ENCODE measurements at places on chromosomes 3 and 15. TPM values are rescaled to one million over a fixed set of nuclear protein-coding genes. Genes with fewer than 3 reads are reported as not detected.

The GPR87 gene
- not detected for total RNA-seq

The TM4SF18 gene
- 1.0 TPM for total RNA-seq

The CCRL2 gene
- not detected for total RNA-seq

The STRIT1 gene
- not detected for total RNA-seq

DNA sequence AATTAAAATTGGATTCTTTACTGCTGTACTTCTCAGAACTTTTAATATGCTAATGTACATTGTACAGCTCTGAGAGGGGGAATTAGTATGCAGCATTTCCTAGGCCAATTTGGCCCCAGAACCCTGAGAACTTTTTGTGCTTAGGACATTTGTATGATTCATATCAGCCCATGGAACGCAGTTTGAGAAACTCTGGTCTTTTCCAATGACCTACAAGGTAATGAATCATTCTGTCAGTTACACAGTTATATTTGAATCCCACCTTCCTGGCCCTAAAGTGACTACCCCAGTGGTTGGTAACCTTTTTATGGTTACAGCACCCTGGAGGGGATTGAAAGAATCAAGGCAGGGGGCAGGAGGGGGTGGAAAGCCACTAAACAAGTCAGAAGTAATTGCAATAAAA, 25.6 kb upstream of the KBTBD12 start:
- no peaks in the 10 kb centered on the region for H3K36me3 ChIP-seq
- H3K27ac ChIP-seq = no peak overlapping the region
- DNase-seq = no peak
- H3K27me3 ChIP-seq = no peaks in the 10 kb centered on the region
- no peak overlapping the region for H3K4me3 ChIP-seq

DNA sequence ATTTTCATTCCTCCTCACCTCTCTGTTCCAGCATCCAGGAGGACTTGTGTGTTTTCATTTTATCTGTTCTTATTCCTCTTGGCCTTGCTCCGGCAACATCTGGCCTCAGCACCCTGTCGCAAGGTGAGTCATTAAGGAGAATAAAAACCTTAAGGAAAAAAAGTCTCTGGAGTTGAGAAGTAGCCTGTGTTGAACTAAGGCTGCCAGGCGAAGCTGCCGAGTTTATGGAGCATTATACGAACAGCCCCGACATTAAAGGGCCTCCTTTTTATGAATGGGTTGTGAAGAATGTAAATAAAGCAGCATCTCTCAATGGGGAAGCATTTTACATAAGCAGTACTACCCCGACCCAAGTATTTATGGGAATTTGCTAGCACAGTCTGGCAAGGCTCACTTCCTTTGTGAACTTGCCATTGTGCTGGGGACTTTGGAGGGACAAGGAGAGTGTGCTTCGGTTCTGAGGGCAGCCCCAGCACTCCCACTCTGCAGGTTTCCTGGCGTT, 4.7 kb downstream of the BAHD1 start:
- no peaks in the 10 kb centered on the region for H3K36me3 ChIP-seq
- DNase-seq = peak; percentile 42
- H3K27me3 ChIP-seq = no peaks in the 10 kb centered on the region
- H3K4me3 ChIP-seq = no peak overlapping the region
- H3K4me1 ChIP-seq = peaks cover 50% of the 10 kb centered on the region

- H3K4me1 ChIP-seq = peaks cover 12% of the 10 kb centered on the region
- no peak overlapping the region for H3K27ac ChIP-seq
- no peak for DNase-seq
- H3K27me3 ChIP-seq = no peaks in the 10 kb centered on the region
Observed at GRCh38 chr15:69390575-69390974, 23.6 kb upstream of the KIF23 start.

GRCh38 chr3:174168538-174169254, 690.4 kb upstream of the NAALADL2 start:
- DNase-seq = no peak
- no peak overlapping the region for H3K27ac ChIP-seq
- no peaks in the 10 kb centered on the region for H3K36me3 ChIP-seq
- no peaks in the 10 kb centered on the region for H3K4me1 ChIP-seq
- H3K4me3 ChIP-seq = no peak overlapping the region
- no peaks in the 10 kb centered on the region for H3K27me3 ChIP-seq

DNA sequence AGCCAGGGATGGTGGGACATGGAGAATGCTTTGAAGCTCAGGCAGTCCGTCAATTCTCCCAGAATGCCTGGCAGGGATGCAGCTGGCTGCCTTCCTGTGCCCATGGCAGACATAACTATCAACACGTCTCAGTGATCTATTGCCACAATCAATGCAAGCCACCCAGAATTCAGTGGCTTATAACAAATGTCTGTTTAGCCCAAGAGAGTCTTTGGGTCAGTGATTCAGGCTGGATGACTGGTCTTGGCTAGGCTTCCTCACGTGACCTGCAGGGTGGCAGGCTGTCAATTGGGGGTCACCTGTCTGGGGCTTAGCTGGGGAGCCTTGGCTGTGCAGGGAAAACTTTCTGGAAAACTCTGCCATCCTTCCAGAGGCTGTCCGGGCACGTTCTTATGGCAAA, 213.1 kb upstream of the LRRFIP2 start:
- H3K36me3 ChIP-seq = peaks cover 17% of the 10 kb centered on the region
- H3K4me3 ChIP-seq = no peak overlapping the region
- no peak for DNase-seq

DNA sequence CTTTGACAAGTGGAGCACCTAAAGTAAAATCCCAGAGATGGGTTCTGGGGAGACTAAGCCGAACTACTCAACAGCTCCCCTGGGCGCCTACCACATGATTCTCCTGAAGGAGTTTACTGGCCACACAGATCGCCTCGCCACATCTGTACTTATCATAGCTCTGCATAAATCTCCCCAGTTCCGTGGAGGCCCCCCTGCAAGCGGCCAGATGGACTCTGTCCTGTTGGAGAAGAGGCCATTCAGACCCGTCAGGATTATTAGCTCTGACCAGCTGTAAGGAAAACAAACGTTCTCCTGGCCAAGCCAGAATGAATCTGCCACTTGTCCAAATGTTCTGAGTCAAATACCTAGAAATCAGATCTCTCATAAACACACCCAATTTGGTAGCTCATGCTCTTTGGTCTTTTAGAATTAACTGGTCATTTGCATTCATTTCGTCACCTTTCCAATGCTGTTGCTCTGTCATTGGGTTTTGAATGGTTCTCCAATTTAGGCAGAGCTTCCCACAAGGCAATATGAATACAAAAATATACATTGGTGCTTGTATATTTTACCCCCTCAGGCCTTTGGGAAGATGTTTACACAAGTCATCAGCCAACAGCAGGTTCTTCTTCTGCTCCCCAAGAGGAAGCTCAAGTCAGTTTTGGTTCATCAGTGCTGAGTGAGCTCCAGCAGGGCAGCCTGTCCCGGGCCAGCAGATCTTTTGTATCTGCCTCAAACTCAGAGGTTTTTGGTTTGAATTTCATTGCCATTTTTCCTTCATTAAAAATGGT, 124.5 kb downstream of the THSD4 start:
- no peak overlapping the region for H3K27ac ChIP-seq

GRCh38 chr3:14962762-14963161, 15.4 kb downstream of the NR2C2 start:
- DNase-seq = no peak
- H3K27me3 ChIP-seq = no peaks in the 10 kb centered on the region
- no peak overlapping the region for H3K4me3 ChIP-seq
- H3K27ac ChIP-seq = no peak overlapping the region
- no peaks in the 10 kb centered on the region for H3K36me3 ChIP-seq
- peaks cover 7% of the 10 kb centered on the region for H3K4me1 ChIP-seq

DNA sequence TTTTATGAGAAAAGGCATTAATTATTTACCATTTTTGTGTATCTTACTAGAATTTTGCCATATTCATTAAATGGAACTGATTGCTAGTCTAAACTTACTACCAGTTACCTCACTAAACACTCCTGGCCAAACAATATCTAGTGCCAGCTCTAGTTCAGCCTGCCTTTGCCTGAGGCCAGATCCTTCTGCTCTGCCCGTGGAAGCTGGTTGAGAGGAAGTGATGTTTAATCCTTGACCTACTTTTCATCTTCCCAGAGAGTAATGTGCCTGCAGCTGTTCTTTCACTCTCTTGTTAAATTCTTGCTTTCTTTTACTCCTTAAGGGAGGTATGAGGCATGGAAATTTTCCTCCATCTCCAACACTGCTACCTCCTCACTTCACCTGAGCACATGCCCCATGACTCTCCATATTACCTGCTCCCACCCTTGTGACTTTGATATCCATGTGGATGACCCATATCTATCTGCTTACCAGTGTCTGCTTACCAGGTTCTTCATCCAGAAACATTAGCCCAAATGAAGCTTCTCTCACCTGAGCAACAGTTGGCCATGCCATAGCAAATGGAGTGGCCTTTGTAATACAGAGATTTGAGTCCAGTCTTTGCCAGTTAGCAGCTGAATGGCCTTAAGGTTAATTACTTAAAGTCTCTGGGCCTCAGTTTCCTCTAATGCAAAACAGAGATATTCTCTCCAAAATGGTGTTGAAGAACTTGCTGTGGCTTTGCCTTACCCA, 53.4 kb downstream of the UBE2E1 start:
- no peaks in the 10 kb centered on the region for H3K36me3 ChIP-seq
- H3K27me3 ChIP-seq = no peaks in the 10 kb centered on the region
- no peak overlapping the region for H3K27ac ChIP-seq
- peaks cover 30% of the 10 kb centered on the region for H3K4me1 ChIP-seq

- no peaks in the 10 kb centered on the region for H3K36me3 ChIP-seq
- H3K4me1 ChIP-seq = no peaks in the 10 kb centered on the region
- no peaks in the 10 kb centered on the region for H3K27me3 ChIP-seq
- no peak for DNase-seq
Observed at GRCh38 chr15:57827021-57827420, 120.5 kb downstream of the POLR2M start.

- DNase-seq = no peak
- H3K36me3 ChIP-seq = peaks cover 13% of the 10 kb centered on the region
- H3K27ac ChIP-seq = no peak overlapping the region
- no peaks in the 10 kb centered on the region for H3K27me3 ChIP-seq
- no peak overlapping the region for H3K4me3 ChIP-seq
- H3K4me1 ChIP-seq = no peaks in the 10 kb centered on the region
Observed at GRCh38 chr3:121473001-121473400, 72.8 kb downstream of the POLQ start.

DNA sequence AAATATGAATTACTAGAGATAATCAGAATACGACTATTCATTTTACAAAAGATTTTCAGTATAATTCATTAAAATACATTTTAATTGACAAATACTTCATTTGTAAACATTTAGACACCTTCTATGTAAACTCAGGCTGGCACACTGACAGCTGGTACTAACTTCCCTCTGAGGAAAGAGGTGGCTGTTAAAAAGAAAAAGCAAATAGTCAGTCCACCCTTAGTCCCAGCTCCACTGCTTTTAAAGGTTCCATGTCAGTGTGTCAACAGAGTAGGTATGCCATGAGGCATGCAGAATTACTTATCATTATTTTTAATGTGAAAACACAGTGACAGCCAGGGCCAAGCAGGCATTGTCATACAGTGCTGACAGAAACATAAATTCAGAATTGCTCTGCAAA, 16.1 kb downstream of the TM6SF1 start:
- DNase-seq = no peak
- H3K4me1 ChIP-seq = no peaks in the 10 kb centered on the region
- H3K27ac ChIP-seq = no peak overlapping the region
- H3K4me3 ChIP-seq = no peak overlapping the region
- H3K36me3 ChIP-seq = no peaks in the 10 kb centered on the region

DNA sequence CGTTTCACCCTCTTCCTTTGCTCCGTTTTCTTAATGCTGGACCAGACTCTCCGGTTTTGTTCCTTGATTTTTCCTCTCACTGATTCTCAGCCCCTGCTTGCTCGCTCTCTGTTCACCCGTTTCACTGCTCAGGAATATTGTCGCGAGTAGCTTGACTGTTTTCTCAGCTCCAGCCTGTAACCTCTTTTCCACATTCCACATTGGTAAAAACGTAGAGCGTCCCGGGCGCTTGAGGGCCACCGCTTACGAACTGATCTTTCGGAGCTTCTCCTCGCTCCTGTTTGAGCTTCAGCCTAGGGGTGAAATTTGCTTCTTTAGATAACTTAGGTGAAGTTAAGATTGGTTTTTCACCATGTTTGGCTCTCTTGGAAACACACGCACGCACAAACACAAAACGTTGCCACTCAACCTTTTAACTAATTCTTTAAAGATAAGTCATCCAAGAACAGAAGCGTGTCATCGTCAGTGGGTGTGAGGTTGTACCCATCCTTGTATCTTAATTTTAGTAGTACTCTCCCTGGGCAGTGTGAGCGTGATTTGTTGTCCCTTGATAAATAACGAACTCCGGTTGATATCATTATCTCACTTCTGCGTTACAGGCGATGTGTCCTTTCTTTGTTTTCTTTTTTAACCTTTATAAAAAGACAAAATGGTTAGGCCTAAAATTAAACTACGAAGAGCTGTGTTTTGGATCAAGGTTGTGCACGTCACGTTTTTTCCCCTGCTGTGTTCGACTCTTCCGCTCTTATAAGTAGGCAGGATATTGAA, 1.0 kb downstream of the PAK2 start:
- DNase-seq = peak; percentile 73
- H3K4me1 ChIP-seq = peaks cover 37% of the 10 kb centered on the region
- peak overlapping the region; percentile 94 for H3K27ac ChIP-seq
- H3K27me3 ChIP-seq = no peaks in the 10 kb centered on the region
- peak overlapping the region; percentile 94 for H3K4me3 ChIP-seq

GRCh38 chr3:71389911-71390573, 193.5 kb downstream of the FOXP1 start:
- H3K4me3 ChIP-seq = no peak overlapping the region
- H3K4me1 ChIP-seq = peaks cover 19% of the 10 kb centered on the region
- no peaks in the 10 kb centered on the region for H3K36me3 ChIP-seq
- DNase-seq = peak; percentile 71
- peak overlapping the region; percentile 45 for H3K27ac ChIP-seq
- no peaks in the 10 kb centered on the region for H3K27me3 ChIP-seq

DNA sequence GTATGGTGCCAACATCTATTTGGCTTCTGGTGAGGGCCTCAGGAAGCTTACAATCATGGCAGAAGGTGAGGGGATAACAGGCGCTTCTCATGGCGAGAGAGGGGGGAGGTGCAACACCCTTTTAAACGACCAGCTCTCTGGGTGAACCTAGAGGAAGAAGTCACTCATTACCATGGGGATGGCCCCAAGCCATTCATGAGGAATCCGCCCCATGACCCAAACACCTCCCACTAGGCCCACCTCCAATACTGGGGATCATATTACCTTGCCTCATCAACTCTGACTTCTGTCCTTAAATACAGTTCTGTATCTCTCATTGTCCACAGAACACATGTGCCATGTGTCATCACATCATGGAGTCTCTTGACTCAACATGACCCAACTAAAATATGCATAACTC, 37.5 kb upstream of the CLRN1 start:
- H3K4me3 ChIP-seq = no peak overlapping the region
- H3K4me1 ChIP-seq = no peaks in the 10 kb centered on the region
- no peaks in the 10 kb centered on the region for H3K36me3 ChIP-seq
- H3K27ac ChIP-seq = no peak overlapping the region
- no peaks in the 10 kb centered on the region for H3K27me3 ChIP-seq
- DNase-seq = peak; percentile 21

- H3K36me3 ChIP-seq = no peaks in the 10 kb centered on the region
- H3K27ac ChIP-seq = no peak overlapping the region
- no peak overlapping the region for H3K4me3 ChIP-seq
- H3K4me1 ChIP-seq = no peaks in the 10 kb centered on the region
Observed at GRCh38 chr3:141103067-141103466, 51.9 kb downstream of the SPSB4 start.

- no peaks in the 10 kb centered on the region for H3K36me3 ChIP-seq
- H3K27ac ChIP-seq = no peak overlapping the region
- H3K4me3 ChIP-seq = no peak overlapping the region
- H3K27me3 ChIP-seq = no peaks in the 10 kb centered on the region
Observed at GRCh38 chr15:68713874-68714273, 106.8 kb downstream of the ANP32A start.
